DND-41 (cell line): ENCODE measurements at places on chromosomes 4 and X.

DNA sequence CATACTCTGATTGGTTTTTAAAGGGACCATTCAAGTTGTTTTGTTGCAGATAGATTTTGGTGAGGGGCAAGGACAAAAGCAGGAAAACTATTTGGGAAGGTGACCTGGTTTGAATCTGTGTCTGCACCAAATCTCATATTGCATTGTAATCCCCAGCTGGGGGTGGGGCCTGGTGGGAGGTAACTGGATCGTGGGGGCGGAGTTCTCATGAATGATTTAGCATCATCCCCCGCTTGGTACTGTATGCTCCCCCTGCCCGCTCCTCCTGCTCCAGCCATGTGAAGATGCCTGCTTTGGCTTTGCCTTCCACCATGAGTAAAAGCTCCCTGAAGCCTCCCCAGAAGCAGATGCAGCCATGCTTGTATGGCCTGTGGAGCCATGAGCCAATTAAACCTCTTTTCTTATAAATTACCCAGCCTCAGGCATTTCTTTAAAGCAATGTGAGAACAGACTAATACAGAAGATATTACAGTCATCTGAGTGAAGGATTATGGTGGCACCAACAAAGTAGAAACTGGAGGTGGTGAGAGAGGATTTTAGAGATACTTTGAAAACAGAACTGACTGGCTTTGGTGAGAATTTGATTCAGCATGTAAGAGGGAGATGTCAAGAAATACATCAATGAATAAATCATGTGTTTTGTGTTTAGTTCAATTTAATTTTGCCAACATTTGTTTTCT is 14.4 kb downstream of the IL21 start:
- no peak for DNase-seq

DNA sequence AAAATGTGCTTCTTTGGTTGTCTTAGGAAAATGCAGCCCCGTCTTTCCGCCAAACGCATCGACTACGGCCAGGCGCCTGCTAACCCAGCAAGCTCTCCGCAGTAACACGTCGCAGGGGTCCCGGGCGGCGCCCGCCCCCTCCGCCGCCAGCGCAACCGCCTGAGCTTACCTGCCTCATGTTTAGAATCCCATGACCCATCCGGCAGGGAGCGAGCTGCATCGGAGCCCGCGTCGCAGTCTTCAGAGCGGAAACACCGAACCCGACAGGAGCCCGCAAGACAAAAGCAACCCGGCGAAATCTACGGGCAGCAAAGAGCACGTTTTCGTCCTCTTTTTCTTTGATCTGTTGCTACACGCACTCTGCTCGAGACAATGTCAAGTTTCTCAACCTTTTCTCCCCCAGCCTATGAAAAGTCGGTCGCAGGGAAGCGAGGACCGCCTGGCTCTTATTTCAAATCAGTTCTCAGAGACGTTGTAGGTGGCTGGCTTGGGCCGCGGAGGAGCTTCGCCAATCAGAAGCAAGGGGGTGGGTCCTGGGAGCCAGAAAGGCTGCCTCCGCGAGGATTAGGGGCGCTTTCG is at the start of gene MID1:
MID1 (minus strand) TSS at position 465 of the 579 bp plus-strand sequence. CDS start 53,038 bp downstream, outside the sequence.
- DNase-seq, result no peak

- DNase-seq, result peak; percentile 43
Measured at GRCh38 chr4:37685161-37685822, 884 bp downstream of the RELL1 start.

DNA sequence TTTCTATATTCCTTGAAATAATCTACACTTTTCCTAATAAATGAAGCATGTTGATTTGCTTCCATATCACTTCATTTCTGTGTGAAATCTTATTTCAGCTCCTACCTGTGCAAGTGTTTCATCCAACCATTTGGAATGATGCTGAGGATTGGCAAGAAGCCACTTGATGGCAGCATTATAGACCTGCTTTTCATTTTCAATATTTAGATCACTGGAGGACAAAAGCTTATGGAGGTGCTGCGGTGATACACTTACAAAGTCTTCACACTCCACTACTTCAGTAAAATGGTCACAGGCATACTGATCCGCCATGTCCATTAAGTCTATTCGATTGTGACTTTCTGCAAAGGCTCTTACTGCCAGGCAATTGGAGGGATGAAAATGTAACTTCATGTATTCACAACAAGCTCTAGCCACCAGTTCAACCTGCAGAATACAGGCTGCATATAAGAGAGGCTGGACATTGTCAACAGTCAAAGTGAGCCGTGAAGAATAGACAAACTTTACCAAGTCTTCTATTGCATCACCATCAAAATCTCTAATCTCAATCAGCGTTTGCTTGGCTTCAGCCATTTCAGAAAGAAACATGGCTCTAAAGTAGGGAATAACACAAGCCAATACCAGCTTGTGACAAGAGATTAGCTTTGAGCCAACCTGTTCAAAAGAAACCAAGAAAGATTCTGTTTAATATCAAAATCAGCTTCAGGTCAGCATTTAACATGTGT is 35.1 kb downstream of the KLHL8 start:
- DNase-seq, result no peak

GRCh38 chr4:134057356-134057755 is 144.2 kb downstream of the PABPC4L start:
- no peak for DNase-seq

GRCh38 chr4:8618961-8619720 is 26.6 kb downstream of the CPZ start:
- DNase-seq, result no peak
